Activated T-helper 17 cell treated with anti-CD3 and anti-CD28 coated beads, Interleukin-2, amount 50 U/mL, for 72 hours (primary cell): ENCODE measurements at places on chromosomes 3 and 15. TPM values are rescaled to one million over a fixed set of nuclear protein-coding genes. Genes with fewer than 3 reads are reported as not detected.
A peak's percentile ranks its signal among the peaks of the same experiment; 100 is the strongest.

MRAS gene
- 0.67 TPM for total RNA-seq

POPDC2 gene
- 4.7 TPM for total RNA-seq

IL17RB gene
- 2.6 TPM for total RNA-seq

LRRC3B gene
- 0.03 TPM for total RNA-seq

GRCh38 chr3:69058180-69058946, 6.2 kb upstream of the TMF1 start:
- ATAC-seq = peak; percentile 79

DNA sequence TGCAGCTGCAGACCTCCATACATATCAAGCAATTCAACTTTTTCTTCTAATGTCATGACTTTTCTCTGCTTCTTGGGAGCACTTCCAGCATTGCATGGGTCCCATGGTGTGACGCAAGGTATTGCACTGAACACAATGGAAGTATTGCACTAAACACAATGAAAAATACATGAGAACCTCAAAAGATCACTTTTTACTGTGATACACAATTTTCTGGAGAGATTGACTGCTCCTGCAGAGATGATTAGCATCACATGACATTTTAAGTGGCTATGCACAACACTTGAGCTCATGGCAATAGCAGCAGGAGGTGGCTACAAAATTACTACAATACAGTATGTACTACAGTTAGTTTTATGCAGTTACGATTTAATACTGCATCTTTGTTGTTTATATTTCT, 113.5 kb upstream of the BHLHE40 start:
- ATAC-seq = no peak

DNA sequence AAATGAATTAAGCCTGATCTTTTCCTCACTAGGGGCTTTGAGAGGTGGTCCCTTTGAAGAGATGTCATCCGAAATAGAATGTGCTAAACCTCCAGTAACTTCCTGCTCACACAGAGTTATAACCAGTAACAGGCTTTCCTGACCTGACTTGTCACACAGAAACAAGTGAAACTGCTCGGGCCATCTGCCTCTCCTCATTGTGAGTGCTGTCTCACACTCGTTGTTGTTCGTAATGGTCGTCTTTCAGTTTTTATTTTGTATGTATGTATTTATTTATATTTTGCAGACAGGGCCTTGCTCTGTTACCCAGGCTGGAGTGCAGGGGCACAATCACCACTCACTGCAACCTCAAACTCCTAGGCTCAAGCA, 24.0 kb downstream of the ACSBG1 start:
- no peak for ATAC-seq

DNA sequence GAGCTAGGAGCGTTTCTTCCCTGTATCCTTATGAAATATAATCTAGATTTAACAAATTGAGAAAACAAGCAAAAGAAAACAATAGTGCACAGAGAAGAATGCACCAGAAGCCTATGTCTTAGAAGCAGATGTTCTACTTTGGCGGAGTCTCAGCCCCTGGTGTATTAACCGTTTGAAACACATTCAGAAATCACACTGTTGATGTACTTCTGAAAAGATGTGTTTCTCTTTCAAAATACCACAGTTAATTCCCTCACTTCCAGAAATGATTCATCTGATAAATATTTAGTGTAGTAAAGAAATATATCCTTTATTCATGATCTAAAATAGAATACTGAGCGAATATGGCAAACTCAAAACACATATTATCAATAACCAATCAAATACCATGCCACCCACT, 77.7 kb downstream of the CBLB start:
- ATAC-seq = no peak

DNA sequence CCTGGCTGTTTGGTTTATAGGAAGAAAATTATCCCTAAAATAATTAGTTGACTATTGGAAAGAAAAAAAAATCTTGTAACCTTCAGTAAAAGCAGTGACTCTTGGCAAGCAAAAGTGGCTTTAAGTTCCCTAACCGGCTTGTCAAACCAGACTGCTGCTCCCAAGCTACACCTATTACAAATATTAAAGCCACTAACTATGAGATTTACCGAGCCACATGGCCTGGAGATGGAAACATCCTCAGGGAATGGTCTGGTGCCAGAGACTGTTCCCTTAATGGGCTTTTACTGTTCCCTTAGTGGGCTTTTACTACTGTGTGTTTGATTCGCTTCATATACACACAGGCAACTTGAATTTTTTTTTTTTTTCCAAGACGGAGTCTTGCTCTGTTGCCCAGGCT, 35.9 kb upstream of the ZNF774 start:
- no peak for ATAC-seq

- no peak for ATAC-seq
Measured at GRCh38 chr3:132038198-132038825, 3.5 kb upstream of the CPNE4 start.

DNA sequence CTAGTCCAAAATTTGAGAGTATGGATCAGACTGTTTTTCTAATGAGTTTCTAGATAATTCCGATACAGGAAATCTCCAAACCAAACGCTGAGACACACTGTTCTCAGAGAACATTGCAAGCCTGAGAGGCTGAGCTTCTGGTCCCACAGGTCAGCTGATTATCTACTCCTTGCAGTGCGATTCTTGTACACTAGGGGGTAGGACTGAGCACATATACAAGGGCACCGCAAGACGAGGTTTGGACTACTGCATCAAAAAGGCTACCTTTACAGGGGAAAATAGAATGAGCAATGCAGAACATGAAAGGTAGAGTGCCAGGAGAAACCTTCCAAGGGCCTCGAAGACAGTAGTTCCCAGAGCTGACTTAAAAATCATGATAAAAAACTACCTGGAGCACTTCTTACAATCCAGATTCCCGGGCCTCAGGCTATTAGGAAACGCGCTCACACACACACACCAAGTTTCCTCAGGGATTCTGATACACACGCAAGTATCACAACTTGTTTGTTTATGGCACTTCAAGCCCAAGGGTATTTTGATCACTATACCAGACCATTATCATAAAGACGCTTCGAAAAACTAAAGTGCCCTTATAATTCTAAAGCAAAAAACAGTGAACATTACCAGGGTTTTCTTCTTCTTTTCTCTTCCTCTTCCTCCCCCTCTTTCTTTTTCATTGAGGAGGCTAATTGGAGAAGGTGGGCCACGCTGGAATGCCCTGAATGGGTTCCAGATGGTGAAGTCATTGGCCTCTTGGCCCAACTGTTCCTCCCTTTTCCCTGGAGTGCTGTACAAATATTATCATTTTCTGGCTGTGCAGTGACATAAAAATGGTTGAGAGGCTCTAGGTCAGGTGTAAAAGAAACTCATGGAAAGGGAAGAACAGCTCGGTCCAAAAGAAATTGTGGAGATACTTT, 61.8 kb downstream of the SLC12A8 start:
- ATAC-seq = peak; percentile 84

- no peak for ATAC-seq
Measured at GRCh38 chr3:49383387-49383786, 25.2 kb upstream of the GPX1 start.

- ATAC-seq = no peak
Measured at GRCh38 chr15:22811640-22812039, 25.2 kb downstream of the NIPA1 start.

DNA sequence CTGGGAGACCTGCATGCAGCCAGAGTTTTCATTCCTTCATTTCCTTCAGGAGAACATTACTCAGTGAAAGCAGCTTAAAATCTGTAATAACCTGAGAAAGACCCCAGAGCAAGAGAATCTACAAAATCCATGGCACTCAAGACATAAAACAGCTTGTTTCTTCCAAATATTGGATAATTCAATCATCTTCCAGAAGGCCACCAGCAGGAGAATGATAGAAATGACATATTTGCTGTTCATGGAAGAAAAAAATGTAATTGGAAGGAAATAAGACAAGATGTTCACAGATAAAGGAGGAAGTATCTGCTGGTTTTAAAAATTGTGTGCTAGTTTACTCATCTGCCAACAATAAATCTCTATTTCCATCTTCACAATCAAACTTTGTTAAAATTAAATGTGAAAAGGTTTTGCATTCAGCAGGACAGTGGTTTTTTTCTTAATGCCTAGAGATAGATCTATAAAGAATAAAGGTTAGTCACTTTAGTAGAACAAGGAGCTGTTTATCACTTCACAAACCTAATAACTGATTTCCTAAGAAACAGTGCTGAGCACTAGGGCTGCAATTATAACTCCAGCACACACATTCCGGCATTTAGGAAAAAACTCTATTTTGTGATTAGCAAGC, 530.8 kb downstream of the NSUN3 start:
- no peak for ATAC-seq

DNA sequence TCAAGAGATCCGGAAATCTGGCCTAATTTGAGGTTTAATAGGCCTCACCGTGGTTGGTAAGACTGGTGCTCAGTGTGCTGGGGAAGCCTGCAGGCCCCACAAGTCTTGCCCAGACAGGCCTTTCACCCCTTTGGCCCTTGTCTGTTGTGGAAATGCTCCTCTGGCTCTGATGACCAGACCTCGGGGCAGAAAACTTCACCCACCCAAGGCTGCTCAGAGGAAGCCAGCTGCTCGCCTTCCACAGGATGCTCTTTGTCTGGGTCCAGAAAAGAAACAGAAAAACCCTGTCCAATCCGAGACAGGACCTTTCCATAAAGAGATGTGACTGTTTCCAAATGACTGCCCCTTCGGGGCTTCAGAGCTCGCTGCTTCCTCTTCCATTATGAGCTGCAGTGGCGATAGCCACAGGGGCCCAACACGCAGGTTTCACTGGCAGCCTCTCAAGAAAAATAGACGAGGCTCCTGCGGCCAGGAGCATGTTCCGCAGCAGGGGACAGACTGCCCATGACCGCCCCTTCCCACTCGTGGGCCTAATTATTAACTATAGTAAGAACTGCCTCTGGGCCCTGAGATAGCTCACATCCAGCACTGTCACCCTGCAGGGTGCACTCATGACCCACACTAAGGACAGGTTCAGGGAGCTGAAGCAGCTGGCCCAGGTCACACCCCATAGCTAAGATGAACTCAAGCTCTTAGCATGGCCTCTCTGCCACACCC, 6.8 kb upstream of the SNX22 start:
- no peak for ATAC-seq

- ATAC-seq = no peak
Measured at GRCh38 chr3:192772240-192772894, 45.0 kb upstream of the FGF12 start.

GRCh38 chr3:170815340-170815739, 54.7 kb downstream of the RPL22L1 start:
- no peak for ATAC-seq
